ENCODE measurements at places on chromosomes 12 and 14.

- DNase-seq: no peak
Observed at GRCh38 chr12:54612225-54612750, 22.4 kb downstream of the LACRT start.

DNA sequence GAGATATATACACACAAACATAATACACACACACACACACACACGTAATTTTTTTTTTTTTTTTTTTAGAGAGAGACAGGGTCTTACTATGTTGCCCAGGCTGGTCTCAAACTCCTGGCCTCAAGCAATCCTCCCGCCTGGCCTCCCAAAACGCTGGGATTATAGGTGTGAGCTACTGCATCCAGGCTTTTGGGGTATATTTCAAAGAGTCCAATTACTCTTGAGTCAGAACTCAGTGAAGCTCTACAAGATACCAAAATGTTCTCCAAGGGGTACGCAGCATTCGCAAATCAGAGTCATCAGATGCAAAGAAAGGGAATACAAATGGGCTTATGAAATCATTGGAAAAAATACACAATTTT, 54.0 kb downstream of the PHLDA1 start:
- DNase-seq: no peak

DNA sequence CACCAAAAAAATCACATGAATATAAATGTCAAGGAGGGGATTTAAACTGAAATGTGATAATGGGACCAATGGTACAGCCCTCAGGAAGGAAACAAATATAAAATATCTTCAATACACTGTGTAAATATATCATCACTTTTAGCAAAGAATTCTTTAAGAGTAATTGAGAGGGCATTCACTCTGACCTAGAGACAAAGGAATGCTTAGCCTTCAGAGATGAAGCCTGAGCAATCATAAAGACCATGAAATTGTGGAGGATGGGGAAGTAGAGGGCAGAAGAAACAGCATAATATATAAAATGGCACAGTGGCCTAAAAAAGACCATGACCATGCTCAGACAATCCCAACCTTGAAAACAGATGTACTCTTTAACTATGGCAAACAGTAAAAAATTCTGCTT, 20.4 kb downstream of the YAF2 start:
- no peak for DNase-seq

DNA sequence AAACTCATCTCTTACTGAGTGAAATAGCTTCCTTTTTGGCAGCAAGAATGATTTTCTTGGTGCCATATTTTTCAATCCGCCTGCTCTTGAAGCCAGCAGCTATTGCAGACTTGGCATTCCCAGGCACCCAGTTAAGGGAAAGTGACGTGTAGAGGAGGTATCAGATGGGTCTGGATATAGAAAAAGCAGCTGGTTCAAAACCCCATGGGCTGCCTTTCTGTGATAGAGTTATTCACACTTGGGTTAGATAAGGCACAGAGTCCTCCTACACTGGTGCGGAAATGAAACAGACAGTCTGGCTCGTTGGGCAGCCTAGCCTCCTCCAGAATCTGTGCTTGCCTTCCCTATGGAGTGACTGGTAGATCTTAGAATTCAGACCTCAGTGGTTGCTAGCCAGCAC, 62.2 kb downstream of the PTPN11 start:
- no peak for DNase-seq

DNA sequence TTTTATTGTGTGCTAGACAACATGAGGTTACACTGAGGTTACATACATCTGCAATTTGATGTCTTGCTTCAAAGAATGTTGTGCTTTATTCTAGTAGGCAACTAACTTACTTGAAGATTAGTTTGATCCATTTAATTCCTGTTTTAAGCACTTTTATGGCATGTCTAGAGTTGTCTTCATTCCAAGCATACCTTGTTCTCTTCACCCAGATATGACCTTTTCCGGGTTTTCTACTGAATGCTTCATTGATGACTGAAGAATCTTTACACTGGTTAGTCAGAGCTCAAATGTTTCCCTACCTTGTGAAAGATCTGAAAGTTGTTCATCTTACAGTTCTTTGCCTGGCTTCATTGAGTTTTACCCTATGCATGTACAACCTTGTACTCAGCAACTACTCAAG, 274.0 kb upstream of the KITLG start:
- DNase-seq: no peak

- peak; percentile 46 for DNase-seq
Observed at GRCh38 chr12:124599074-124599999, 31.9 kb upstream of the NCOR2 start.

GRCh38 chr12:47397664-47398281, 308.1 kb downstream of the RPAP3 start:
- DNase-seq: peak; percentile 53

GRCh38 chr14:55599250-55599879, 19.4 kb downstream of the KTN1 start:
- no peak for DNase-seq

DNA sequence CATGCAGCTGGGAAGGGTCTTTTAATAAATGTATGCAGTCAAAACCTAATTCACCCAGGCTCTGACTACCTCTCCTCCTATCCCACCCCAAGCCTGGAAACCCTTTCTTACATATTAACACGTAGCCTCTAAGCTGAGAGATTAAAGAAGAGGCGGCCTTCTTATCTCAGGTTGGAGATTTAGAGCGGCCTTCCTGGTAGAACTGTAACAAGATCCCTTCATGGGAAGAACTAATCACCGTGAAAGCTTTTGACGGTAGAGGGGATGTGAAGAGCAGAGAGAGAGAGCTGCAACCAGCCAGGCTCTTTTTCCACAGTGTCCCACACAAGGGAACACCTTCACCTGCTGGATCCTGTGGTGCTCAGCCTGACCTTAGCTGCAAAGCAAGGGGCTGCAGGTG, 367.4 kb downstream of the MED13L start:
- DNase-seq: no peak

DNA sequence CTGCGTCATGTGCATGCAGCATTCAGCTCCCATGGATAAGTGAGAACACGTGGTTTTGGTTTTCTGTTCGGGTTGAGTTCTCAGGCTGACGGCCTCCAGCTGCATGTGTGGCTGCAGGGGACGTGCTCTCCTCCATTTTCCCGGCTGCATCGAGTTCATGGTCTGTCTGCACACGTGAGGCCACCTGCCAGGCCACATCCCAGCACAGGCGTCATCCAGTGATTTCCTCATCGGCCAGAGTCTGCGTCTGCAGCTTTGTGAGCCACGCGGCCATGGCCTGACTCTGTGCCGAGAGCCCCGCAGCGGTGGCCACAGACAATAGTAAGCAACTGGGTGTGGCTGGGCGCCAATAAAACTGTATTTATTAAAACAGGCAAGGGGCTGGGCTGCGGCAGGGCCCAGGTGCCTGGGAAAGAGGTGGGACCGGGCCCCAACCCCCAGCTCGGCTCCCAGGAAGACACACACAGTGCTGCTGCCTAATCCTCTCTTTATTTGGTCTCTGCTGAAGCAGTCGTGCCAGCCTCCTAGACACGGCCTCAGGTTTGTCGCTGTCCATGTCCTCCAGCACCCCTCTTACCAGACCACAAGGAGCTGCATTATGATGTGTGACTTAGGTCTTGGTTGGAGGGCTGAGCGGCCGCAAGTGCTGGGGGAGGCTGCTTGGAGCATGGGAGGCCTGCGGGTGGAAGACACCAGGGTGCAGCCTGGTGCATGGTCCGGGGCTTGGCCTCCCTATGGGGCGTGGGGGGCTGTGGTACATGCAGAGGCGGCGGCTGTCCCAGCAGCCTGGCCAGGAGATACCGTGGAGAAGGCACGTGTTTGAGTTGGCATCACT, 52.0 kb downstream of the NOC4L start:
- DNase-seq: no peak

- no peak for DNase-seq
Observed at GRCh38 chr12:27970401-27971120, 2.0 kb downstream of the PTHLH start.

- no peak for DNase-seq
Observed at GRCh38 chr12:9588749-9589148, 19.0 kb downstream of the KLRB1 start.

DNA sequence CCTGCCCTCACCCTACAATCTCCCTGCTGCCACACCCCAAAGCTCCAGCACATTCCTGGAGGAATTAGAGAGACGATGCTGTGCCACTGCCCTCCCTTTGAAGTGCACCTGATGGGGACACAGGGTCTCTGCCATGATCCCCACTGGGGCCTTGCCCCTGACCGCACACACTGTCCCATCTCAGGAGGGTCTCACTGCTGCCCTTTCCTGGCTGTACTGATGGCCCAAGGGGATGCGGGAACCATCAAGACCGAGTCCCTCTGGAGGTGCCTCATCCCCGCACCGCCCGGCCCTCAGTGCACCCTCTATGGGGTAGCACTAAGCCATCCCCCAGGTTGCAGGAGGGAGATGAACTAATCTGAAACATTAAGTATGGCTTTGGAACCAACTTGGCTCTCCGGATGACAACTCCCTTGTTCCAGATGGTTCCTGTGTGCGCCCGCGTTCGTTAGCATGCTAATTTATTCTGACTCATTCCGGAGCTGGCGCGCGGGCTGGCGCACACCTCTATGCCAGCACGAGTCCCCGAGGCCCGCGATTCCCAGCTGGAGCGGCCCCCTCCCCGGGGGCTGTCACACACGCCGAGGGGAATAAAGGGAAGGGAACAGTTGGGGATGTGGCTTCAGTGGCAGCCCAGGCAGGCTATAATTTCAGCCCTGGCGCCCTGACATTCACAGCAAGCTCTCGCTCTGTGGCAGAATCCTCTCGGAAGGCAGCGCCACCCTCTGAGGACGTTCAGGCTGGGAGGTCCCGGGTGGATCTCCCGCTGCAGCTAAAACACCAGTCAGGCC, 34.2 kb upstream of the C14orf180 start:
- no peak for DNase-seq

DNA sequence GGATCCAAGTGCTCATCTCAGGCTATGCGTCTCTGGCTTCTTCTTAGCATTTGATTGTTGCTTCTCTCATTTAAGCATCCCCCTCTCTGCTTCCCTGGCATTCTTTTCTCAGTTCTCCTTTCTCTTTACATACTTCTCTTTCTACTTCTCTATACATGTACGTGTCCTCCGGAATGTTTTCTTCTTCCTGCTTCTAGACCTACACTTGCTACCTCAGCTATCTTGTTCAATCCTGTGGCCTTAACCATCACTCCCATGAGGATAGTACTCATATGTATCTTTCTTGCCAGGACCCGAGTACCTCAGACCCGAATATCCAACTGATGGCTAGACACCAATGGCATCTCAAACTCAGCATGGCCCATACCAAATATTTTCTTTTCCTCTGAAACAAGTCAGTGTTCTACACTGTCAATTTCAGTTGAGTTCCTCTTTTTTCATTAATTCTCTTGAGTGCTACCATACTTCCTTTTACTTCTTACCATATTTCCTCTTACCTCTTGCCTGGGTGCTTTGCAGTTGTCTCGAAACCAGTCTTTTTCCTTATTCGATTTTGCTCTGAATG, 115.1 kb upstream of the SLC38A2 start:
- no peak for DNase-seq

GRCh38 chr12:63668028-63668799, at the start of gene DPY19L2:
Gene DPY19L2, minus strand, starts transcription at chr12:63668493. Its CDS starts 100 bp downstream, at chr12:63668393.
- DNase-seq: peak; percentile 58
